ENCODE measurements at places on chromosomes 3 and 15. TPM values are rescaled to one million over a fixed set of nuclear protein-coding genes. Genes with fewer than 3 reads are reported as not detected.

GRCh38 chr15:54159012-54159411 lies 180.8 kb downstream of the UNC13C start:
- no peak for DNase-seq

DNA sequence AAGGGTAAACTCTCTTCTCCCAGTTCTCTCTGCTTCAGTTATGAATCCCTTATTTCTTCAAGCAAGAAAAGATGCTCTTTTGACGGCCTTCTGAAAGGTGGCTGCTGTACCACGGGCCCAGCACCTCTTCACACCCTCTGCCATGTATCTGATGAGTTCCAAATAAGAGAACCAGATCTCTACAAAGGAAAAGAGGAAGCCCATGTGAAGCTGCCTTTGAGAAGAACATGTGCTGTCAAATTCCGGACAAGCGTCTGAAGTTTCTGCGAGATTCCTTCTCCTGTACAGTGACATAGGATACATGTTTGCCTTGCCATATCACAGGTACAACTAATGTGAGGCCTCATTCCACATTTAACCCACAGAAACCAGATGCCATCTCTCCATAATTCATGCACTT lies 59.2 kb downstream of the SH3BP5 start:
- no peak for DNase-seq

- no peak for DNase-seq
Observed at GRCh38 chr15:70048578-70049514, 48.9 kb downstream of the TLE3 start.

DNA sequence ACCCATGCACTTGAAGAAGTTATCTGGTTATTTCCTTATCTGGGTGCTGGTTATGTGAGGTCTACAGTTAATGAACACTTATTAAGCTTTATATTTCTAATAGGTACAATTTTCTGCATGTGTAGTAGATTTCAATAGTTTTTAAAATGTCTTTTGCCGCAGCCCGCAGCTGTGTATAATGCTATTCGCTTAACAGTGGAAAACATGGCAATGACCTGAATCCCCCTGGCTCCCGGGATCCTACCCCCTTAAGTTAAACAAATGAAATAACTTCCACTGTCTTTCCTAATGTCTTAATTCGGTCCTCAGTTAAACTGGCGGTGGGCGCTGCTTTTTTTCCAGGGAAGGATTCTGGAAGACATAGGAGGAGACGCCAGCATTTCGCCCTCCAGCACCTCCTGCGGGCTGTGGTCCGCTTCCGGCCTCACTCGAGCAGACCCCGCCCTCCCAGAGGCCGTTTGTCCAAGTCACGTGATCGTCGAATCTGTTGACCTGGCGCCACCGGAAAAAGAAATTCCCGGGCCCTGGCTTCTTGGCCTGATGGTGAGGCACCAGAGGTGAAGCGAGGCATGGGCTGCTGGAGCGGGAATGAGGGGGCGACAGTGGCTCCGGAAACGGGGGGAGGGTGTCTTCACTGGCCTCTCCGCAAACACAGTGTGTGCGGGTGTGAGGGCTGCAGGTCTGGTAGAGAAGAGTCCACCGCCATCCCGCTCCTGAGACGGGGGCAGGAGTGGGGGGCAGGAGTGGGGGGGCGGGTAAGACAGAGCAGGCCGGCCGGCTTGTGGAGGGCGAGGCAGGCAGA lies 45.6 kb upstream of the CSPG4 start:
- peak; percentile 81 for DNase-seq

RHO gene
- total RNA-seq = not detected

COL8A1 gene
- 0.10 TPM for total RNA-seq

DNA sequence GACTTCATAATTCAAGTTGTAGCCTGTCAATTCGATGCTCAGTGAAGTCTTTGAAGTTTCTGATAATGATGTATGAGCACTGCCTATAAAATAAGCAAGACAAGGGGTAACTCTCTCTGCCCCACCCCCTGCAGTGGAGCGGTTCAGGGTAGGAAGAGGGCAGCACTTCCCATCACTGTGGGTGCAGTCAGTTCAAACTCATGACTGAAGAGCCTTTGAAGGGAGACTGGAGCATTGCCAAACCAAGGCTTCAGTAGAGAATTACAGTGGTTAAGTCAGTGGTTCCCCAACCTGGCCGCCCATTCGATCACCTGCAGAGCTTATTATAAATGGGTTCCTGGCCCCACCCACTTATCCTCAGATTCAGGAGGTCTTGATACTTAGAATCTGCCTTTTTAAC lies 190.6 kb downstream of the SHQ1 start:
- no peak for DNase-seq

DNA sequence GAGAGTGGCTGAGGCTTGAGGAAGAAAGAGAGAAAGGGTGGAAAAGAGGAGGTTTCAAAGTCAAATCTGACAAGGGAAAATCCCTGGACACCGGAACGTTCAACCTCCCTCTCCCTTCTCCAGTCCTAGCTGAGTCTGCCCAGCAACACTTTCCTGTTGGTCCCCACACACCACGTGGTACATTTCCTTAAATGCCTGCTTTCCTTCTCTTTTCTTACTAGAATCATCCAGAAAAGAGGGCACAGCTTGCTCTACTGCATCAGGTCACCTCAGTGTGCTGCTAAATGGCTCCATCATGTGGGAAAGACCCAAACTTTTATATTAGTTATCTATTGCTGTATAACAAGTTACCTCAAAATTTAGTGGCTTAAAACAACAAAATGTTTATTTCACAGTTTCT lies 181.2 kb downstream of the NECTIN3 start:
- DNase-seq = no peak

KLHL40 gene
- not detected for total RNA-seq

- DNase-seq = no peak
Observed at GRCh38 chr3:138023754-138024153, 13.8 kb downstream of the CLDN18 start.

DNA sequence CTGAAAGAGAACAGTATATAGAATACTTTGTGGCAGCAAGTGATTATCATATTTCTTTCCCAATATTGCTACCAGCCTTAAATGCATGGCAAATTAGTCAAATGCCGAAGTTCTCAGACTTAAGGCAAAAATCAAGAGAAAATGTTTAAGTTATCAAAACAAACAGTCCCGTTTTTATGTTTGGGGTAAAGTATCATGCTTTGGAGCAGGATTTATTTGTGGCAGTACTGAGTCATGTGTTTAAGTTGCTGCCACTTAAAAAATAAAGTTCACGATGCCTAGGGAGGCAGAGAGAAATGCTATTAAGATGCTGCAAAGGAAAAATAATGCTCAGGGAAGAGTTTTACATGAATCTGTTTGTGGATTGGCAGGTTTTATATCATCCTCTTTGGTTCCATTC lies 417.4 kb upstream of the MDFIC2 start:
- DNase-seq = no peak

DNA sequence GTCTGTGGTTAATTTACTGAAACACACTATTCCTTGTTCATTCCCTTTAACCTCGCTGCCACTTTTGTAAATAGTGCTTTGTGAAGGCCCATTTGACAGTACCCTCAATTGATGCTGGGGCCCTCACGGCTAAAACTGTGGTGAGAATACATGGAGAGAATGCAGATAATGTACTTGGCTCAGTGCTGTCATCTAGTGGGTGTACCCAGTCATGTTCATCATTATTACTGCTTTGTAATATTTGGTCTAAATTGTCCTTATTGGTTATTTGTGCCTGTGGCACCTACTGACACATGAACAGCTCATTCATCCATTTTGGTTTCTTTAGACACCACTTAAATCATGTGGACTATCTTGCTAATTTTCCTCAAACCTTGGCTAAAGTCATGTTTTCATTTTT lies 543.6 kb downstream of the EDEM1 start:
- DNase-seq = no peak

GOLGA8T gene
- 1.7 TPM for total RNA-seq

DNA sequence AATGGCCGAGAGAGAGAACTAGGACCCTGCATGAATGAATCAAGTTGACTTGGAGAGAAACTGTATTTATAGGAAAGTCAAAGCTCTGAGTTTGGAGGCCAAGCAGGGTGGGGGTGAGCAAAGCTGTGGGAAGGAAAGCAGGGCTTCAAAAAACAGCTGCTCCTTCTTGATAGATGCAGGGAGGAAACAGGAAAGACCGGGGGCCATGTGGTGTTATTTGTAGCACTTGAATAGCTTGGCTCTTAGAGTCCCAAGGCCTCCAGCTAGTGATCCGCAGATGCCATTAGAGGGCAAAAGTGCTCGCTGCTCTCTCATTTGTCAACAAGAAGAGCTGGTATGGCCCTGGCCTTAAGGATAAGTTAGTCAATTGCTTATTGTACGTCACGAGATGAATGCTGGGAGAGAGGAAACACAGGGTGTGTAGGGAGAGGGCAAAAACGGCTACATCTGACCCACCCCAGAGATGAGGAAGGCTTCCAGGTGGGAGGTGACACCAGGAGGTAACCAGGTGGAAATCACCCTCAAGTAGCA lies at the start of gene ALG1L2:
Gene ALG1L2 (plus strand): TSS at position 481 of the 531 bp plus-strand sequence. CDS start 186 bp downstream, outside the sequence.
- no peak for DNase-seq

GRCh38 chr15:96254173-96254572 lies 76.3 kb upstream of the NR2F2 start:
- no peak for DNase-seq

- DNase-seq = no peak
Observed at GRCh38 chr15:96041982-96042733, 288.3 kb upstream of the NR2F2 start.

Measured in natural killer cell treated with Interleukin-12 subunit alpha and Interleukin-12 subunit beta and Interleukin-15 and Interleukin-18, amount 100 ng/mL, for 72 hours (primary cell).